ENCODE measurements at places on chromosomes 13 and 19.

DNA sequence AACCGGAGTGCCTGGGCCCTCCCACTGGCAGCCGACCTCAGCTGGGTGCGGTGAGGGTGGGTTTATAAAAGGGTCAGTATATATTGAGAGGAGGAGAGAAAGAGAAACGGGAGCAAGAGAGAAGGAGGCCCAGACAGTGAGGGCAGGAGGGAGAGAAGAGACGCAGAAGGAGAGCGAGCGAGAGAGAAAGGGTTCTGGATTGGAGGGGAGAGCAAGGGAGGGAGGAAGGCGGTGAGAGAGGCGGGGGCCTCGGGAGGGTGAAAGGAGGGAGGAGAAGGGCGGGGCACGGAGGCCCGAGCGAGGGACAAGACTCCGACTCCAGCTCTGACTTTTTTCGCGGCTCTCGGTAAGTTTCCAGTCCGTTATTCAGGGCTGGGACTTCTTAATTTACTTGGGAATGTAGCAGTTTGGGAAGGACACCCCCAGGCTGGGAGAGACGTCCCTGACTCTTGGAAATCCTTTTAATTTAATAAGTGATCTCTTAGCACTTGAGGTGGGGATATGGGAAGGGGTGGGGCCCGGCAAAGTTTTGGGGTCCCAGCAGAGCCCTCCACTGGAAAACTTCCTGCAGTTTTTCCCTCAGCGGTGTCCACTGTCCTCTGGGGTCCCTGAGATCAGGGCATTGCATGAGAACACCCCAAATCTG, at the start of gene EMP3:
Gene EMP3, plus strand, starts transcription at position 288 of the 646 bp plus-strand sequence. CDS start 1,293 bp downstream, outside the sequence.
- peak; percentile 92 for DNase-seq

- DNase-seq, result no peak
These were observed 290.4 kb downstream of the TSHZ3 start for GRCh38 chr19:31058676-31059340.

DNA sequence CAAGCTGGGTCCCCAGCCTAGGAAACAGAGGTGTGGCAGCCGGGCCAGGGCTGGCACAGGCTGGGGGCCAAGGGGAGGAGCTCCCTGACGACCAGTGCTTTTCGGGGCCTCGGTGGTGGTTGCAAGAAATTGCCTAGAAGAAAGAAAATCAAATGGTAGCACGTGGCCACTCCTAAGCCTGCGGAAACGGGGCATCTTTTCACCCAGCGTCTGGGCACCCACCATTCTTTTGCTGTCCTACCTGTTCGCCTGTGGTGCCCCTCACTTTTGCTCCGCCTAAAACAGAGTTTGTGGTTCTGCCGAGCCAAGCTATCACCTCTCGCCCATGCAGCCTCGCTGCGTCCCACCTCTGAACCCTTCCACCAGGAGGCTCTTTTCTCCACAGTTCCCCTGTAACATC, 7.1 kb upstream of the KRTDAP start:
- no peak for DNase-seq

GRCh38 chr13:99811067-99811700, 160.4 kb downstream of the ZIC5 start:
- DNase-seq, result no peak

- no peak for DNase-seq
These were observed 318.7 kb upstream of the NBEA start for GRCh38 chr13:34623331-34623730.

DNA sequence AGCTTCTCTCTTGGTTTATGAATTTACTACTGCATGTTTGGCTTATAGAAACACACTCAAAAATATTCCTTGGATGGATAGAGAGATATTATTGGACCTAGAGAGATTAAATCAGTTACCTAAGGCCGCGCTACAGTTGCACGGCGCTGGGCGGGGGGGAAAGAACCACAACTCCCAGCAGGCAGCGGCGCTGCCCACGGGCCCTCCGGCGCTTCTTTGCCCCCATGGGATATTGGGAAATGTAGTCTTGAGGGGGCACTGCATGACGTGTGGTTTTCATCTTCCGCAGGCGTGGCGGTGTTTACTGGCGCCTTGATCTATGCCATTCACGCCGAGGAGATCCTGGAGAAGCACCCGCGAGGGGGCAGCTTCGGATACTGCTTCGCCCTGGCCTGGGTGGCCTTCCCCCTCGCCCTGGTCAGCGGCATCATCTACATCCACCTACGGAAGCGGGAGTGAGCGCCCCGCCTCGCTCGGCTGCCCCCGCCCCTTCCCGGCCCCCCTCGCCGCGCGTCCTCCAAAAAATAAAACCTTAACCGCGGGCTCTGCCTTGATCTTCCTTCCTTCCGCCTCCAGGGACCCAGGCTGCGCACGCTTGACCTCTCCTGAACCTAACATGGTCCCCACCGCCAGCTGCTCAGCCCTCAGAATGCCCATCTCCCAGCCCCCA, 4.8 kb downstream of the EMP3 start:
- peak; percentile 86 for DNase-seq

- DNase-seq, result no peak
These were observed 32.5 kb downstream of the CAB39L start for GRCh38 chr13:49411353-49411752.
